ENCODE measurements at places on chromosomes 4 and X. TPM values are rescaled to one million over a fixed set of nuclear protein-coding genes. Genes with fewer than 3 reads are reported as not detected.

DNA sequence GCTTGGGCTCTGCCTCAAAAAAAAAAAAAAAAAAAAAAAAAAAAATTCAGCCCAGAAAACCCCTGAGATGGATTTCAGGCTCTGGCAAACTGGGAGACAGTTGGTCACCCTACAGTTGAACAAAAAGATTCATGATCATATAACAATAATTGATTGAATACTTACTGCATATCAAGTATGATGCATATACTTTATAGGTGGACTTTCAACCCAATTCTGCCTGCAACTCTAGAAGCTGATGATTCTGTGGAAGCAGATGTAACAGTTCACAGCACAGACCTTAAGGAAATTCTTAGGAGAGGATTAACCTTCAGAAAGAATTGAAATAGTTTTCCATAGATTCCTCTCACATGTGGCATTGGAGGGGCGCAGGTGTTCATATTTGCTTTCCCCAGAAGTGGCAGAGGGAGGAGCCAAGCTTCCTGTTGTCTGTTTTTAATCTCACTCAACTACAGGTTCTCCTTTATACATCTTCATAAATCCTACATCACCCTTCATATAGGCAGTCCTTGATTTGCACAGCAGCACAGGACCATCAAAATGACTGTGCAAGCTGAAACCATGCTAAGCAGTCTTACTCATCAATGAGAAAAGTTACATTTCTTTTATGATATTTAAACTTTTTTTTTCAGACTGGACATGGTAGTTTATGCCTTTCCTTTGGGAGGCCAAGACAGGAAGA is 149.4 kb upstream of the KLF3 start:
- DNase-seq: no peak

DNA sequence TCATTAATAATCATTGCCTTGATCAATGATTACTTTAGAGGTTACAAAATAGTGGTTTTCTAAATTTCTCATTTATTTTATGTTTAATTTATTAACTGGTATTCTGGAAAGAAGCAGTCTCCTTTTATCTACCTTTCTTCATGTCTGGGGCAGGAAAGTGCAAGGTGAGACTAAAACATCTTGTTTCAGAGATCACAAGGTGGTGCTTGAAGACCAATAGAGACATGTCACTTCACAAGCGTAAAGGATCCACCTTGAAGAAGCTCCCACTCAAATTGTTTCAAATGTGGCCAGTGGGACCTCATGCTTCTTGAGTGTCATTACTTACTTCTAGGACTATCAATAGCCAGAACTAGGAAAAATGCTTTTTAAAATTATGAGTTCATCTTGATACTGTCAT is 1568.7 kb downstream of the RPA4 start:
- no peak for DNase-seq

DNA sequence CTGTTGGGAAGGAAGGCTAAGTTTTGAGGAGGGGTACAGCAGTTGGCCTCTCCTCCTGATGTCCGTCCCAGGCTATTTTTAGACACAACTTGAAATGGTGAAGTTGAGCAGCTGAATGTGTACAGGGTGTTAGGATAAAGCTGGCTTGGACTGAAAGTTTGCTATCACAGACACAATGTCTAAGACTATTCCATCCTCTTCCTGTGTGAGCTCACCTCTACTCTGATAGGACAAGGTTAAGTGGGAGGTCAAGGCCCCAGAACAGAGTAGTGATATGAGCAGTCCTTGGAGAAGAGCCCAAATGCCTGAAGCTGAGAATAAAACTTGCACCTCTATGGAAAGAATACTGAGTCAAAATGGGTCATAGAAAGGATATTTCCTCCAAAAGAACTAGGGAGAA is 4.1 kb downstream of the ATP1B4 start:
- no peak for DNase-seq

DNA sequence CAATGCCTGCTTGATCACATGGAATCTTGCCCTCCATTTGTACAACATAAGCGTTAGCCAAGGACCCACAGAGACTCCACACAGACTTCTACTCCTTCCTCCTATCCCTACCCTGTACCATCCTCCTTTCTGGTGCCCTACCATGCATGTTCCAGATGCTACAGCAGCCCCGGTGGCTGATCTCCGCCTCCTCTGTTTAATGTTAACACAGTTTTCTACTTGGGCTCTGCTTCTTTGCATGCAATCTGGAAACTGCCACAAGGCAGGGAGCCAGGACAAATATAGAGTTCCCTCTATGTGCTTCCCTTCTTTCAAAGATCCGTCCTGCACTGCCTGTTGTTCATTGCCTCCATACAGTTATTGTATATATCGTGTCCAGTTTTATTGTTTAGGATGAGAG is 368.6 kb upstream of the TENM3 start:
- no peak for DNase-seq

DNA sequence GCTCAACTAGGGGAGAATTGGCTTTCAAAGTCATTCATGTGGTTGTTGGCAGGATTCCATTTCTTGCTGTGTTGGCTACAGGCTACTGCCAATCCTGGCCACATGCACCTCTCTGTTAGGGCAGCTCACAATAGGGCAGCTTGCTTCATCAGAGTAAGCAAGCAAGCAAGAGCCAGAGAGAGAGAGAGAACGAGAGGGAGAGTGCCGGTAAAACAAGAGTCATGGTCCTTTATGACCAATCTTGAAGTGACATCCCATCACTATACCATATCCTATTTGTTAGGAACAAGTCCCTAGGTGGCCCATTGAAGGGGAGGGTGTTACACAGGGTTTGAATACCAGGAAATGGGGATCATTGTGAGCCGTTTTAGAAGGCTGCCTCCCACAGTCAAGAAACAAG is 33.0 kb upstream of the TLR2 start:
- DNase-seq: no peak

GRCh38 chr4:24625091-24625490 is 40.7 kb upstream of the DHX15 start:
- no peak for DNase-seq

- DNase-seq: peak; percentile 59
These were observed 49.8 kb downstream of the TBCK start for GRCh38 chr4:106266201-106266600.

DNA sequence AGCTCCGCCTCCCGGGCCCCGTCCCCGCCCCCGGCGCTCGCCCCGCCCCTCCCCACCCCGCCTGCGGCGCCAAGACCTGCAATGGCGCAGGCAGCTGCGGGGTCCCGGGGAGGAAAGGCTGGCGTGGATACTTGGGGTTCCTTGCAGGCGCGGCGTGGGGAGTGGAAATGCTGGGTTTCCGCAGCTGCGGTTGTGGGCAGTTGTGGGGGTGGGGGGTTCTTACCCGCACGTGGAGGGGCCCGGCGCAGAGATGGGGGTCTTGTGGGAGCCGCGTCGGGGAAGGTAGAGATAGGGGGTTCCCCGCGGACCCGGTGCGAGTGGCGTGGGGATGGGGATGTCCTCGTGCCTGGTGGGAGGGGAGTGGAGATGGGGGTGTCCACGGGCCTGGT is 680 bp upstream of the ASMTL start:
- DNase-seq: no peak

GRCh38 chrX:87338510-87338909 is 179.1 kb upstream of the KLHL4 start:
- DNase-seq: peak; percentile 52

DNA sequence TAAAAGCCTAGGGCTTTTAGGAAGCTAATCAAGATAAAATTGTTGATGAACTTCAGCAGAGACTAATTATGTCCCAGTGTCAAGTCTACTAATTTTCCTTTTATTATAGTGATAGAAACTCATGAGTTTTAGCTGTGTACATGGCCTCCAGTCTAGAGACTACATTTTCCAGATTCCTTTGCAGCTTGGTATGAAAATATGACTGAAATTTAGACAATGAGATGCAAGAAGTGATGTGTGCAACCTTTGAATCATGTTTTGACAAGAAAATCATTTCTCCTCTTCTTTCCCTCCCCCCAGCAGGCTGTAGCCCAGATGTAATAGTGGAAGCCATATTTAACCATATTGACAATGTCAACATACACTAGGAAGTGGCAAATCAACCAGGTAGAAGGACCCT is 30.3 kb upstream of the IL13RA2 start:
- no peak for DNase-seq

GRCh38 chr4:92101737-92102172 is 202.0 kb upstream of the GRID2 start:
- DNase-seq: no peak

GRCh38 chrX:23228950-23229448 is 105.7 kb upstream of the PTCHD1 start:
- DNase-seq: no peak

Gene MAGEC1
- not detected for total RNA-seq

Gene SPANXA2
- not detected for total RNA-seq

Gene JCHAIN
- total RNA-seq: not detected

Gene KIT
- not detected for total RNA-seq

Gene PASD1
- not detected for total RNA-seq
